ENCODE measurements at places on chromosomes 3 and 15.

DNA sequence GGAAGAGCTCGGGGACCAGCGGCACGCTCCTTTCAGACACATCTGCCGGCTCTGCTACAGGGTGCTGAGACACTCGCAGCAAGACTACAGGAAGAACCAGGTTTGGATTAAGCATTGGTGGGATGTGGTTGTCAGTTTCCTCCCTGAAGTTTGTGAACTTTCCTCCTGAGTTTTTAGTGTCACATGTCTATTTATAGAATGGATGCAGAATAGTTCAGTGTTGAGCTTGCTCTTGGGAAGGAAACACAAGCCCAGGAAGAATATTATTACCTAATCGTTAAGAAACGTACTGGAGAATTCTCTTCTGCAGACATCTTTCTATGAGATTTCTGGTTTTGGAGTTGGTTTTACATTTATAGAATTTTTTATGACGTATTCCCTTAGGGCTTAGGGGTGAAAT, 172.0 kb downstream of the ITPR1 start:
- DNase-seq, result no peak

- DNase-seq, result peak; percentile 91
Measured at GRCh38 chr3:66450390-66451022, 50.3 kb downstream of the LRIG1 start.

- no peak for DNase-seq
Measured at GRCh38 chr15:60795889-60796288, 316.9 kb upstream of the ICE2 start.

DNA sequence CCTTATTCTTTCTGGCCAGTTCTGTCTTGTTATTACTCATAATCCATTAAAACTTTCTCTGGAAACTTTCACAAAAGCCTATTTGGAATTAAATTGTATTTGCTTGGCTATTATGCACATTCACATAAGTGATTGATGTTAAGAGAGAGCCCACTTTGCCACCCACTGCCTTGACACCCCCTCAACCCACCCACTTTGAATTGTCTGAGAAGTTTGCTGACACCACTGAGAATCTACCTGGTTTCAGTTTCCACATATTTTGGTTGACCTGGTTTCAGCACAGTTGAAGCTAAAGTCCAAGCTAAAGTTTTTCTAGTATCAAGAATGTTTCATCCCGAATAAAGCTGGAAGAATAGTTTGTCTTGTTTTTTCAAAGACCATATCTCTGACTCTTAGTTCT, 70.9 kb downstream of the ARMC8 start:
- no peak for DNase-seq

DNA sequence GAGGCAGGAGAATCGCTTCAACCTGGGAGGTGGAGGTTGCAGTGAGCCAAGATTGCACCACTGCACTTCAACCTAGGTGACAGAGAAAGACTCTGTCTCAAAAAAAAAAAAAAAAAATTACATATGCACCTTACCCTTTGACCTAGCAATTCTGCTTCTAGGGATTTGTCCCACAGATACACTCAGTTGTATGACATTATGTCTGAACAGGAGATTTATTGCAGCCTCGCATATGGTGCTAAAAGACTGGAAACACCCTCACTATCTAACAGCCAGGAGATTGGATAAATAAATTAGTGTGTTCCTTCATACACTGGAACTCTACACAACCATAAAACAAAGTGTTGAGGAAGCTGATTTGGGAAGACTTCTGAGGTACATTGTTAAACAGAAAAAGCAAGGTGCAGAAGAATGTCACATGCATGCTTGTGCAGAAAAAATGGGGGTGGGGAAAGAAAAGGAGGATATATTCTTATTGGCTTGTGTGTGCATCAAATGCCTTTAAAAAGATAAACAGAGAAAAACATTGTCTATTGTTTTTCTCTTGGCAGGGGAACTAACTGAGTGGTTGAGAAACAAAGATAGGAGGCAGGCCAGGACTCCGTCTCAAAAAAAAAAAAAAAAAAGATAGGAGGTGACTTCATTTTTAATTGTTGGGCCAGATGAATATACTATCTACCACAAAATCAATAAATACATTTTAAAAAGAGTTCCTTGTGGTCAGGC, 30.9 kb downstream of the PPCDC start:
- DNase-seq, result no peak

- DNase-seq, result no peak
Measured at GRCh38 chr15:46489276-46489675, 854.4 kb downstream of the SQOR start.

GRCh38 chr3:193772422-193772763, 179.4 kb downstream of the OPA1 start:
- DNase-seq, result no peak

GRCh38 chr15:66692808-66693596, 9.0 kb upstream of the SMAD6 start:
- DNase-seq, result no peak

DNA sequence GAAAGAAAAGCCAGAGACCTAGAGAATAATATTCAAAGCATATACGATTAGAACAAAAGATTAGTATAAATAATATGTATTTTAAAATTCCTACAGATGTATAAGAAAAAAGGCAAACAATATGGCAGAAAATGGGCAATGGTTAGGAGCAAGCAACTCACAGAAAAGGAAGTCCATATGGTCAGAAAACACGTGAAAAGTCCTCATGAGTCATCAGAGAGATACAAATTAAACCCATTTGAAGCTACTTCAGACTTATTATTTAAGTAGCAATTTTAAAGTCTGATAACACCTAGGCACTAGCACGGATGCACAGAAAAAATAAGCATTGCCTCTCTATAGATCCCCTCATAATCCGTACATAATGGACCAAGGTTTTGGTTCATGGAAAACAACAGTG, 25.6 kb downstream of the SLC7A14 start:
- no peak for DNase-seq

DNA sequence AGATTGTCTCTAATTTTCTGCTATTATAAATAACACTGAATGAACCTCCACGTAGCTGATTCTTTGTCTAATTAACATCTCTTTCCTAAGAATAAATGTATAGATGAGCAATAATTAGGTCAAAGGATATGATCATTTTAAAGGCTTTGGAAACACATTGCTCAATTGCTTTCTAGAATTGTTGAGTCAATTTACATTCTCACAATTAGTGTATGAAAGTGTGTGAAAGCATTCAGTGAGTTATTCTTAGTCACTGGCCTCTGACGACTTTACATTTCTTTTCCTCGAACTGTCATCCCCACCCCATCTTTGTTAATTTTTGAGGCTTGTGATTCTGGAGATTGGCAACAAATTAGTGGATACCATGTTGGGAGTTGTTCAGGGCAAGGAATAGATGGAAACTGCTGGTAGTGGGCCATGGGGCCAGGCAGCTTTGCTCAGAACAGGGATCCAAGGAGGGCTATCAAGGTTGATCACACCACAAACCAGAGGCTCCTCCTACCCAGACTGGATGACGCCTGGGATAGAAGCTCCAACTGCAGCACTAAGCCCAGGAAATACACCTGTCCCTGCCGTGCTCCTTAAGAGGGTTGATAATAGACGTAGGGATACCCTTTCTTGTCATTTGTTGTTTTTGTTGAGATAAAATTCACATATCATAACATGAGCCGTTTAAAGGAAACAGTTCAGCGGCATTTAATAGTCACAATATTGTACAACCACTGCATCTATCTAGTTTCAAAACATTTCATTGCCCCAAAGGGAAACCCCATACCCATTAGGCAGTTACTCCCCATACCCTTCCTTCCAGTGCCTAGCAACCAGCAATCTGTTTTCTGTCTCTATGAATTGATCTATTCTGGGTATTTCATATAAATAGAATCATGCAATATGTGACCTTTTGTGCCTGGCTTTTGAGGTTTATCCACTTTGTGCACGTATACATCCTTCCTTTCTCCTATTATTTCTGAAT, 27.9 kb downstream of the EIF1B start:
- DNase-seq, result no peak

DNA sequence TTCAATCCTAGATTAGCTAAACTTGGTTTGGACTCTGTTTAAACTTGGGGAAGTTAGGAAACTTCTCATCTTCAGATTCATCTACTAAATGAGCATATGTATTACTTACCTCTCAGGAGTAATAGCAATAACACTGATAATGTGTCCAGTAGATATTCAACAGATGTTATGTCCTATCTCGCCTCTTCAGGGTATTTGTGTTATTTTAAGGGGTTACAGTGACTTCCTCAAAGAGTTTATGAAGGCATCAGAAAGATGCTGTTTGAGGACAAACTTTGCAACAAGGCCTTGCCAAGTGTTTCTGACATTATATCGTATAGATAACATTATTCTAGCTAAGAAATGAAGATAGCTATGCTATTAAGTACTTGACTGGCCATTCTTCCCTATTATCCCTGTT, 522.3 kb downstream of the IGSF11 start:
- DNase-seq, result no peak

DNA sequence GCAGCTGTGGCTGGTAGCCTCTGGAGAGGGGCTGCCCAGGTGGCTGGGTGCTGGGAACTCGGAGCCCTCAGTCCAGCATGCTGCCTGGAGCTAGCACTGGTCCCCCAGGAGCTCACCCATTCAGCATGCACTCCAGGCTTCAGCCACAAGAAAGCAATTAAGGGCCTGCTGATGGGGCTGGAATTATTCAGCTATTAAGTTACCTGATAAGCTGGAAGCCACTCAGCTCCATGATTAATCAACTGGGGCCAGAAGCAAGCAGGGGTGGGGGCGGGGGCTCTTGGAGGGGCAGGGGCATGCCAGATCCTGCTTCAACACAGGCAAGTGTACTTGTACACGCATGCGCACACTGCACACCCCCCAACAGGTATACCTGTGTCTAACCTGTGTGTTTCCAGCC, 22.1 kb upstream of the TMEM115 start:
- no peak for DNase-seq

DNA sequence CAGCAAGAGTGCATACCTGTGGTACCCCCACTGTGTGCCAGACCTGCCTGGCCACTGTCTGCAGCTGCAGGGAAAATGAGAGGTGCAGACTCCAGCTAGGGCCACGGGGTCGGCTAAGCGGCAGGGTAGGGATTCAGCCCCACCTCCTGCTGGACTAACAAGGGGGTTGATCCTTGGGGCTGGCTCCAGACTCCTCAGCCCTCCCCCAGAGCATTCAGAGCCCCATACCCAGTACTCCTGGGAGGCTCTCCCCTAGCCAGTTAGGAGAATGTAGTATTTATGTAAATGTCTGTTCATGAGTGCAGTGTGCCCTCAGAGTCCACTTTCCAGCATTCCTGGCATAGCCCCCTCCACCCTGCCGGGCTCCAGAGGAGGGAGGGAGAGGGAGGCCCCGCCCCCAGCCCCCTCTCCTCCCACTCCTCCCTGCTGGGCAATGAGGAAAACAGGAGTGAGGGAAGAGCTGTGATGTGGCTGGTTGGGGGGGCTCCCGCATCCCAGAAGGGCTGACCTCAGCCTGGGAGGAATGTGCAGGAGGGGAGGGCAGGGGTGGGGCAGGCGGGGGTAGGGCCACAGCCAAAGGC, 4.5 kb upstream of the SEMA3B start:
- peak; percentile 92 for DNase-seq

- DNase-seq, result no peak
Measured at GRCh38 chr3:113234028-113234427, 22.7 kb downstream of the BOC start.

DNA sequence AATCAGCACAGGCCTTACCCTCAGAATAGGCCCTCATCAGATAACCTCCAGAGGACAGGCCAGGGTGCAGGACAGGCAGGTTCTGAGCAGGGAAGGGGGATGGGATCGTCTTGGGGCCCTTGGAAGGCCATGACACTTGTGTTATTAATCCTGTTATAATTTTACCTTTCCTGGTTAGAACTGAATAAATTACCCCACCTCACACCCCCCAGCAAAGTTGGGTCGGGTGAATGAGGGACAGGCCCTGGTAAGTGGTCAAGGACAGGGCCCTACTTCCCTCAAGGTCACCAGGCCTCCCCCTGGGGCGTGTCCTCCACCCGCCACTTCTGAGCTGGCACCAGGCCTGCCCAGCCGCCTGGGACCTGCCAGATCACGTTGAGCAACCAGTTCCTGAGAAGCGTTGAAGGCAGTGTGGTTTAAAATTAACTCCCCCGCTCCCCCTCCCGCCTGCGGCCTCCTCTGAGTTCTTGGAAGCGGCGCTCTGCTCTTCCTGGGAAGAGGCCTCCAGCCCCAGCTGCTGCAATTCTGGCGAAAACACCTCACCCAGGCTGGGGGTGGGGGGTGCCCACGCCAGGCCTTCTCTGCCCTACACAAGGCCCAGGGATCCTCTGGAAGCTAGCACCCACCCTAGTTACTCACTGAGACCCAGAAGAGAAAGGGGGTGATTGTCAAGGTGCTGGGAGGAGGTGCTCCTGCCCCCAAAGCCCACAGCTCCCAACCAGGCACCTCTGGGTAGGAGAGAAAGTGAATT, 10.6 kb downstream of the CISH start:
- DNase-seq, result peak; percentile 96

- DNase-seq, result peak; percentile 53
Measured at GRCh38 chr3:13009132-13009945, 63.9 kb downstream of the IQSEC1 start.

- no peak for DNase-seq
Measured at GRCh38 chr15:49868348-49868747, 247.5 kb downstream of the DTWD1 start.

GRCh38 chr3:121483290-121483689, 62.5 kb downstream of the POLQ start:
- no peak for DNase-seq

DNA sequence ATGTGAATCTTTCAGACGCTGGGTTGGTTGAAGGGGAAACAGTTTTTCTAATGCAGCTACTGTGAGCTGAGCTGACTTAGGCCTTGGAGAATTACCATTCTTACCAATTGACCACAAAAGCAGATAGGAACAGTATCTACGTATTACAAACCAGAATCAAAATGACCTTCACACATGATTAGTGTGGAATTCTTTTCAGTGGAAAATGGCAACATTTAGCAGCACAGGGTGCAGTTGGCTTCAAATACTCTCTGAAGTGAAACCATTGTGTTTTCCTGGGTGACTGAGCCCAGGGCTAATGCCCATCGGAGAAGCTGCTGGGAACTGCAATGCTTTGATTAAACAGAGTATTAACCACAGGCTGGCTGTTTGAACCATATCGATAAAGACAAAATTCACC, 40.2 kb upstream of the GOLGA8J start:
- DNase-seq, result no peak

GRCh38 chr15:61248790-61249189, 19.7 kb upstream of the RORA start:
- no peak for DNase-seq

- no peak for DNase-seq
Measured at GRCh38 chr15:88021601-88022000, 234.9 kb downstream of the NTRK3 start.

DNA sequence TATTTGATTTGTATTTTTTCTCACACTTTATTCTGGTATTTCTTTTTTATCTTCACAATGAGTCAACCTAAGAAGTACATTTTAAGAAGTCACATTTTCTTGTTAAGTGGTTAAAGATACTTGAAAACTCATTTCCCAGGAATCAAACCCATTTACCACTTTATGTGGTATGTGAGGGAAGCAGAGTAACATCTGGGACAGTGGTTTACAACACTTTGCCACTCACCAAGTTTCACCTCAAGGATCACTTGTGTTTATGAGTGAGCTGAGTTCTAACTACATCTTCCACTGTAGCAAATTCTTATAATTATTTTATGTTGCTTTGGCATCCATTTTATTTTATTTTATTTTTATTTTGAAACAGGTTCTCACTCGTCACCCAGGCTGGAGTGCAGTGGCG, 53.8 kb downstream of the IGSF11 start:
- DNase-seq, result no peak

All from muscle of back (tissue), 13 donors.